ENCODE measurements at places on chromosomes 4 and X.

DNA sequence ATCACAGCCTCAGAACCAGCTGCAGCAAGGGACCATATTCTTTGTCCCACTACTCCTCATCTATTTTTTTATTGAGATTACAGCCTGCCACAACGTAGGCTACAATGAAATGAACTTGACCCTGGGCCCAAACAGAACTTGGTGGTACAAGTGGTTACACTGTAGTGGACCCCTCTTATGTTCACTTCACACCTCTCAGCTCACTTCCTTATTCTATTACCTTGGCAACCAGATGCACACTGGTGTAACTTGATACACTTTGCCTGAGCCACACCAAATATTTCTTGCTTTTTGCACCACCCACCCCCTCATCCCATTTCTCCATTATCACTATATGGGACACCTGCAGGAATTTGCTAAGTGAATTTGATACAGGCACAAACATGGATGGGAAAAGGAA, 105.8 kb downstream of the CXCL13 start:
- no peak for DNase-seq

DNA sequence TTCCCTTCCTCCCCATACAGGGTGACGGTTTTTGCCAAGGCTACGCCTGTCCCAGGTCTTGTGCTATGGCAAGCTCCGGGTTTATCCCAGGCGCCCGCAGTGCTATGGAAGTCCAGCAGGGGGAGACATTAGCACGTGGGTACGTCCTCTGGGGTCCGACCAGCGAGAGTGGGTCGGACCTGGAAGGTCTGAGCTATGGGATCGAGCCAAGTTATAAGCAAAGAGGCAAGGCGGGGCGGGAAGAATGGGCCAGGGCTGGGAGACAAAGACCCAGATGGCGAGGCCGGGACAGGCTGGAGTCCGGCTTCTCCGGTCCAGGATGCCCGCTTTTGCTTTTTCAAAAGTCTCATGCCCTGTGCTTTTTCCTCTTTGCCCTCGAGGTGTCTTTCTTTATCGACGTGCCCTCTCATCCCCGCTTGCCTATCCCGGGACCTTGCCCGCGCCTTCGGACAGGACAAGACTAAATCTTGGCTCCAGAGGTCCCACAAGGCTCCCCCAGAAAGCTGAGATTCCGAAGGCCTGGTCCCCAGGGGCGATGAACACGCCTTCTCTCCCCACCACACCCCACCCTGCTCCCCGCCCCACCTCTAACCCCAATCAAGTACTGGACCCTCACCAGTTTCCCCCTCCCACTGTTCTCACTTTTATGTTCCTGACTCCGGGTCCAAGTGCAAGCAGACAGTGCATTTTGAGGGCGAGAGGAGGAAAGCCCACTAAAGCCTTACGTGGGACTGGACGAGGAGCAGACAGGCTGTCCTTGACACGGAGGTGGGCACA, 785 bp upstream of the EFNB1 start:
- peak; percentile 81 for DNase-seq

DNA sequence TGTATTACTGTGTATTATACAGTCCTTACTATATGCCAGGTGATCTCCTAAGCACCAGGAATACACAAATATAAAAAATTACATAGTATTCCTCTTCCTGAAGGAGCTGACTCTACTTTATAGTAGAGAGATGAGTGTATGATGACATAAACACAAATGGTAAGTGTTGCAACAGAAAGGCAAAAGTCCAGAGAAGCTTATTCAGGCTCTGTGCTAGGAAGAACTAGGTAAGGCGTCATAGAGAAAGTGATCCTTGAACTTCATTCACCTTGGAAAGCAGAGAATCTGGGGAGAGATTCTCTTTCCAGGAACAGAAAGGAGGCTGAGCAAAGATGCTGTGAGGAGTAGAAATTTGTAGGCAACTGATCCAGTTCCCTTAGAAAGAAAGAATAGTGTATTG, 115.0 kb upstream of the KCNIP4 start:
- no peak for DNase-seq

GRCh38 chrX:118062817-118063615, 53.6 kb downstream of the KLHL13 start:
- no peak for DNase-seq

DNA sequence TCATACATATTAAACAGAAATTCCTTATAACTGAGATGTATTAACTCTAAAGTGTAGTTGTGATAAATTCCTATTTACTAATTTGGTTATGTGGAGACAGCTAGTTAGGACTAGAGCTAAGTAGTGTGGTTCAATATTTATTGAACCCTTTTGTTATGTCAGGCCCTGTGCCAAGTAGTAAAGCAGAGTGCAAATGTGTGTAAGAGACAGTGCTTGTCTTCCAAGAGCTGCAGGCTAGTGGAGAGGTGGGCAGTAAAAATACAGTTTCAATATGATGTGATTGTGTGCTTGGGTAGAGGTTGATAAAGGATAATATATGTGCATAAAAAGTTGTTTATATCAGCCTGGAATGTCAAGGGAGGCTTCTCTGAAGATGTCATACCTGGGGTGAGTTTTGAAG, 80.0 kb downstream of the TBC1D19 start:
- no peak for DNase-seq

DNA sequence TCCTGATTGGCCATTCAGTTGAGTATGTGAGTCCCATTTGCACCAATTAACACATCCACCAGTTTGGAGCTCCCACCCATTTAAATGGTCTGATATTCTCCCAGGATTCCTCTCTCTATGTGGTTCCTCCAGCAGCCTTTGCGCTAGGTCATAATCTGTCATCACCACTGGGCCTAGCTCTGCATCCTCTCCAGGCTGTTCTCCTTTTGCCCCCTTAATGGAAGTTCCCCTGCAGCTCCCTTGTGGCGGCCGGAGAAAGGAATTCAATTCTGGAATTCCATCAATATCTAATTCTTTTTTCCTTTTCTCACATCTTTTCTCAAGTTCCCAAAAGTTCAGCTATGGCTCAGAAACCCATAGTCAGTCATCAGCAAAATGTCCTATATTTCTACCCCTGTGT, 2184.4 kb upstream of the AGA start:
- DNase-seq, result no peak

DNA sequence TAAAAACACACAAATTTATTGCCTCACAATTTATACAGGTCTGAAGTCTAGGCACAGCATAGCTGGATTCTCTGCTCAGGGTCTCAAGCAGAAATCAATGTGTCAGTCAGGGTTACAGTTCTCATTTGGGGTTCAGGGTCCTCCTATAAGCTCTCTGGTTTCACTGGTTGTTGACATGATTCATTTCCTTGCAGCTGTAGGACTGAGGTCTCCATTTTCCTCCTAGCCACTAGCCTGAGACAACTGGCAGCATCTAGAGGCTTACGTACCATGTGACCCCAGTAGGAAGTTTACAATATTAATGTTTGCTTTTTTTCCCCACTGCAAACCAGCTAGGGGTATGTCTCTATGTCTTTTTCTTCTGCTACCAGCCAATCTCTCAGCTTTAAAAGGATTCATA, 102.5 kb downstream of the CPEB2 start:
- no peak for DNase-seq

- DNase-seq, result no peak
Measured at GRCh38 chr4:92451782-92452181, 148.0 kb downstream of the GRID2 start.

- DNase-seq, result peak; percentile 68
Measured at GRCh38 chrX:118530219-118530911, 34.8 kb downstream of the DOCK11 start.

- DNase-seq, result no peak
Measured at GRCh38 chr4:39021631-39022030, 10.6 kb downstream of the TMEM156 start.

DNA sequence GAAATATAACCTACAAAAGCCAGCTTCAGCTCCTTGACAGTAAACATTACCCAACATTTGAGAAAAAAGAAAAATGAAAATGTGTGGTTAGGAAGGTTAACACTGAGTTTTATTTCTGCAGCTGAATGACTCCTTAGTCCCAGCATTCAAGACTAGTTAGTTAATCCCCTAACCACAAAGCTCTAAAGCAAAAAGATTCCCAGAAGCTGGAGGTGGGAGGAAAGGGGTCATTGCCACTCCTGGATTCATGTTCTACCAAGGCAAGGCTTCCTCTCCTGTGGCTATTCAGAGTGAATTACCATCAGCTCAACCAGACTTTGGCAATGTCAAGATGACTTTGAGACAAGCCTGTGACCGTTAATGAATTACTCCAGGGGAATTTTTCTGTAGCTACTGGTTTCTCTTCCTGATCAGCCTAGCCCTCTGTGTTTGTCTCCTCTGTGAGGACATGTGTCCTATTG, 63.6 kb downstream of the HADH start:
- peak; percentile 29 for DNase-seq

DNA sequence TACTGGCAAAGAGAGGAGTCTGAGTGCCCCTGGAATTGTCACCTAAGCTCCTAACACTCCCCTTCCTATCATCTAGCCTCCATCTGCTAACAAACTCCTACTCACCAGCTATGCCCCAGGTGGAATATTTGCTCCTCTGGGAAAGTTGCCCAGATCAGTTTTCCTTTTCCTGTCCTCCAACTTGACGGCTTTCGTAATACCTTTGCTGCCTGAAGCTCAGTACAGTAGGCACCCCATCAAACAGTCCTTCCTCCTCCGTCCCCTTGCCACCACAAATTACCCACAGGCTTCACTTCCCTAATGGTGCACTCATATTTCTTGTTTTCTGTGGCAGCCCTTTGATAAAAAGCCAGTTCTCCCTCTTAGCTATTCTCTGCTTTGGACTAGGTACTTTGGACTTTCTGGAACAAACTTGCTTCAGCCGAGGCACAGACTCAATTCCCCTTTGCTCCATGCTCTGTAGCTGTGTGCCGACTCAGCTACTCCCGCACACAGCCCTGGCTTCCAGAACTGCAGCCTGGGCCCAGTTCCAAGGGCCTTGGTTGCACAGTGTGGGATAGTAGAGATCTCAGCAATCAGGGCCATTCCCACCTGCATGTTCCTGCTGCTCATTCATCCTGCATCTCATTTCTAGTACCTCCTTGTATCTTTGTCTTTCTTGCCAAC, 605.1 kb downstream of the BCOR start:
- DNase-seq, result no peak

- DNase-seq, result peak; percentile 74
Measured at GRCh38 chr4:6732441-6733357, 16.7 kb downstream of the BLOC1S4 start.

DNA sequence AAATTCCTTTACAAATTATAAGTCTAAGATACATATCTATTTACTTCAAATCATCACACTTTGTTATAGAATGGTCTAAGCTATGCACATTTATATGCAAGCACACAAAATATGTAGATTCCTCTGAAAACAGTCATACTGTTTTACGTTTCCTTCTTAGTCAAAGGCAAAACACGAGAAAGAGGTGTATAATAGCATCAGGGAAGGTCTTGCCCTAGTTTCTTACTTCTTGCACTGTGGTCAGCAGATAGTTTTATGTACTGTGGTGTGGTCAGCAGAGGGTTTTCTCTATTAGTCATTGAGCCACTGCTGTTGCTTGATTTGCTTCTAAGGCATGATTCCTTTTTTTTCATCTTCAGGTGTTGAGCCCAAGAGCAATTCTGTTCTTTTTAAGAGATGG, 117.7 kb downstream of the ADAM29 start:
- peak; percentile 27 for DNase-seq

DNA sequence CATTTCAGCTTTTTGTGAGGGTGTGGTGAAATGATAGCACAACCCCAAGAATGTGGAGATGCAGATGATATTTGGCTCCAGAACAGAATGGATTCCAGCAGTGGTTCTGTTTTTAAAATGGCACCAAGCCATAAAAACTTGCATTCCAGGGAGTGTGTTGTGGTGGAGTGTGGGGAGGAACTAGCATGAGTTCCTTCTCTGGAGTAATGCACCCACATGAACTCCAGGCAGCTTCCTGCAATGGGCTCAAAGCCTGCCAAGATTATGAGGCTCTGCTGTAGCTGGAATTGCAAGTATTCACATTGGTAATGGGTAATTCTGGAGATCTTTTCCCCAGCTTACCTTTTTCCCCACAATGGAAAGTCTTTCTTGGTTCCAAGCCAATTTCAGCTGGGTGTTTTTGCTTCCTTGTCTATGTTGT, 161.4 kb downstream of the RAB28 start:
- DNase-seq, result peak; percentile 95

DNA sequence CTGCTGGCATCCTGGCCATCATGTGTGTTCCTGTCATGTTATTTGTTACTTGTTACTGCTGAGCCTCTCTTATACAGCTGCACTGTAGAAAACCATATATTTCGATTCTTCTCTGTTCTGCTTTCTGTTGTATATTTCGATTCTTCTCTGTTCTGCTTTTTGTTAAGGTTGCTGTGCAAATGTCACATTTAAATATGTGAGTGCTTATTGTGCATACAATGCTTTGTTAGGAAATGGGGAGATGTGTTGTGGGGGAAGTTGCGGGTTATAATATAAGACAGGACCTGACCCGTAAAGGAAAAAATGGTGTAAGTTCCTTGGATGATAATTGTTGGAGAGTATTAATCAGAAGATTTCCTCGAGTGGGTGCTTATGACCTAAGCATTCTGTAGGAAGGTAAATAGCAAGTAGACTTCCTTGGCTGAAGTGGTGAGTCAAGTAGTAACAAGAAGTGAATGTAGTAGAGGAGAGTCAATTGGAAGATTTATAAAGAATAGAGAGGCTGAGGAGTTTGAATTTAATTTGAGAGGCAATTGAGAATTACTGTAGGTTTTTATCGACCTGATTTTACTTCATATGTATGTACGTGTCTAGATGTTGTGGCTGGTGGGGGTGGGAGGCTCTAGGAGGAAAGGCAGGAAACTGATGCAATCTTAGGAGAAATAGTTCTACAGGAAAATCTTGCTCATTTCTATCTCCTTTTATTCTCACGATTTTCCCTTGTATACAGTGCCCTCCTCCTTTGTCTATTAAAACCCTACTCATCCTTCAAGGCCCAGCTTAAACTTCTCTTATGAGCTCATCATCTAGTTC, 8.5 kb downstream of the OGT start:
- peak; percentile 80 for DNase-seq

GRCh38 chr4:118889312-118889691, 648 bp downstream of the SYNPO2 start:
- DNase-seq, result no peak

GRCh38 chr4:176001151-176002006, 64.3 kb upstream of the WDR17 start:
- DNase-seq, result peak; percentile 27

DNA sequence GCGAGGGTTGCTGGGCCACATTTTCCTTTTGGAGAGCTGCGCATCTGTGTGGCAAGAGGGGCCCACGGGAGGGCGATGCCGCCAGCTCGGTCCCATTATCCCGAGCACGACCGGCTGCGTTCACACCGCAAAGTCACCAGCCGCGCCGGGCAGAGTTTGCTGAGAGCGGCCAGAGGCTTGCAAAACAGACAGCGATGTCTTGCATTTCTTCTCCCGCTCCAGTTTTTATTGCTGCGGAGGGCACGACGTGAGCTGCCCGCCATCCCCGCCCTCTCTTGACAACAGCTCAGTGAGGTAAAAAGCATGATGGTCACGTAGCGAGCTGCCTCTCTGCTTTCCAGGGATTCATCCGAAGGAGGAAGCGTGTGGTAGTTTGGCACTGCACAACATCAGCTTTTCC, 102.1 kb upstream of the TENM3 start:
- DNase-seq, result peak; percentile 18

DNA sequence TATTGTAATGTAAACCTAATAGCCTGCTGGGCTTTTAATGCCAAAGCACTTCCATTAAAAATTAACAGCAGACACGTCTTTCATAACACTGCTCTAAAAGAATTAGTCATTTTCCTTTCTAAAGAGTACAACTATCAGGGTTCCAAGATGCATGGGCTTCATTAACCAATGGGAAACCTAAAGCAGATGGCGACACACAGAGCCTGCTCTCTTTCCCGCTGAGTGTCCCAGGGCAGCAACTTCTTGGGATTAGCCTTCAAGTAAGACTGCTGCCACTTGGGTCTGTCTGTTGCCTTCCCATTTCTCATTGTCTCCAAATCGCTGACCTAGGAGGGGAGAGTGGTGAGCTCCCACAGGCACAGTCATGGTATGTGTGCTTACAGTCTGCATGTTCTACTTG, 14.0 kb upstream of the PHKA2 start:
- DNase-seq, result peak; percentile 23

All from fibroblast of upper back skin (primary cell).